ENCODE measurements at places on chromosomes 16 and 17.

DNA sequence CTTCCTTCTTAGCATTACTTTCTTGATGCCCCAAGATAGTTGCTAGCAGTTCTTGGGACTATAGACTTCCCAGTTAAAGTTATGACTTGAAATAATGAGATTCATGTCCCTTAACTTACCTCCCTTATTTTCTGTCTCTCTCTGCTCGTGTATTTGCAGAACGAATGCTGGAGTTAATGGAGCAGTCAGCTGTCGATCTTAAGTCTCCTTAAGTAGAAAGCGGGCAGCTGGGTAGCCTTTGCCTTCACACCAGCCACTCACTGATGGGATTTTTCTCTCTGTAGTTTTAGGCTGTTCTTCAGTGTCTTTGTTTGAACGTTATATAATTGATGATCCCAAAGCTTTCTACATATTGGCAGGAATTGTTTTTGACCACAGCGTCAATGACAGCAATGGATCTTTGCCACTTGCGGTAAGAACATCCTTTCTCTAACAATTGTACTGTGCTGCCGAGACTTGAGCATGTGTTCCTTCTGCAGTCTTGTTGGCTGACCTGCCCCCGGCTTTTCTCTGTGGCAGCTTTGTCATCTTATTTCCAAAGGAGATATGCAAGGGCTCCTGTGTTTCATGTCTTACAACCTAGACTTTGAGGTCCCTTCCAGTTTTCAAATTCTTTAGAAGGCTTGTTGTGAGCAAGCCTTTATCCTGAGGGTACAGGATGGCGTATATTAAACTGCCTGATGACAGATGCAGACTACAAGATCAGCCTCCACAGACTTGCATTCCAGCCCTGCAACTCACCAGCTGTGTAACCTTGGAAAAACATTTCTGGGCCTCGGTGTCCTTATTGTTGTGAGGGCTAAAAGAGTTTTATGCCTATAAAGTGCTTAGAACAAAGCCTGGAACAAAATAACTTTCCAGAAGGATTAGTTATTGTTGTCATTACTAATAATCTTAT, 25.1 kb upstream of the ABCA3 start:
- no peak for DNase-seq

GRCh38 chr17:15334266-15334665, 7.1 kb downstream of the TEKT3 start:
- DNase-seq: no peak

DNA sequence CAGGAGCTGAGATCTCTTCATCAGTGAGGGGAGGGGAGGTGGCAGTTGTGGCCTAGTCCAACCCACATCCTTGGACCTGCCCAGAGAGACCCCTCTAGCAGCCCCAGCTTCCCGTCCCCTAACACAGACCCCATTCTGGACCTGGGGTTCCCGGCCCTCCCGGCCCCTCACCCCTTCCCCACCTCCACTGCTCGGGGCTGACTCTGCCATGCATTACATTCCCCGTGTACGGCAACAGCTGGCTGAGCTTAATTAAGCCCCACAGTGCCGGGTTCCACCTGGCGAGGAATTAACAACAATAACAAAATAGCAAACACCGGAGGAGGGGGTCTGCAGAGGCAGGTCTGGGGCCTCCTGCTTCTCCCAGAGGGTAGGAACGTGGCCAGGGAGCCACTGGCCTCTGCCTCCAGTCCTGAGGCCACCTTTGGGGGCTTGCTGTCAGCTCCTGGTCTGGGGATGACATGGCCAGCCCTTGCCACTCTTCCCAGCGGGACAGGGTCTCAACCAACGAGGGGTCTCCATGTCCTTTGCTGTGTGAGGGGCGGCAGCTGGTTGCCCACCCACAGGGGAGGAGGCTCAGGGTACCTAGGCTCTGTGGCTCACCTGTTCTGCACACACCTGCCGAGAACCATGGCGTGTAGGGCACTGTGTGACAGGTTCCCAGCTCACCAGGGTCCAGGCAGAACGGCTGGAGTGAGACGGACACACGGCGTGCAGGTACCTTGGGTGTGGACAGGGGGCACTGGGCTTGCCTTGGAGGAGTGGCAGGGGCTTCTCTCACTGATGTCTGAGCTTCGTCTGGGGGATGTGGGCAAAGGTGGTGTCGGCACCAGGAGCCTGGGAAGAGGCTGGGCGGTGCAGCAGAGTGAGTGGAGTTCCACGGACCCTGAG, 46.9 kb upstream of the CBFA2T3 start:
- no peak for DNase-seq

- DNase-seq: no peak
Observed at GRCh38 chr17:7880076-7880868, 8.3 kb upstream of the CHD3 start.

GRCh38 chr17:57114085-57114673, 29.1 kb downstream of the AKAP1 start:
- peak; percentile 50 for DNase-seq

DNA sequence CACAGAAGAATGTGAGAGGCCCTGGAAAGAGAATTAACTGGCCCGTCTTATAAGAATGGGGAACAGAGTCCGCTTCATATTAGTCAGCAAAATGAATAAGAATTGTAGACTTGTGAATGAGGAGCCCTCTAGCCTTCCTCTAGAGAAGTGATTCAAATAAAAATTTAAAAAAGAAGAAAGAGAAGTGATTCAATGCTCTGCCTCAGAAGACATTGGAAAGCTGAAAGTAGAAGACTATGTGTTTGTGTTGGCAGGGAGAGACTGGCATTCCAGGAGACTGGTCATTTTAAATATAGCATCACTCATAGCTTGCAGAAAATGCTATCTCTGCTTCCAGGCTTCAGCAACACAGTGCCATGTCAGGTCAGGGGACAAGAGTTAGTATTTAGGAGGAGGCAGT, 190.6 kb upstream of the HS3ST3A1 start:
- DNase-seq: no peak
